HTR-8/SVneo (cell line): ENCODE measurements at places on chromosomes 1 and 21.
A peak's percentile ranks its signal among the peaks of the same experiment; 100 is the strongest.

- DNase-seq: no peak
These were observed 635.5 kb downstream of the PLPP3 start for GRCh38 chr1:55943721-55944435.

DNA sequence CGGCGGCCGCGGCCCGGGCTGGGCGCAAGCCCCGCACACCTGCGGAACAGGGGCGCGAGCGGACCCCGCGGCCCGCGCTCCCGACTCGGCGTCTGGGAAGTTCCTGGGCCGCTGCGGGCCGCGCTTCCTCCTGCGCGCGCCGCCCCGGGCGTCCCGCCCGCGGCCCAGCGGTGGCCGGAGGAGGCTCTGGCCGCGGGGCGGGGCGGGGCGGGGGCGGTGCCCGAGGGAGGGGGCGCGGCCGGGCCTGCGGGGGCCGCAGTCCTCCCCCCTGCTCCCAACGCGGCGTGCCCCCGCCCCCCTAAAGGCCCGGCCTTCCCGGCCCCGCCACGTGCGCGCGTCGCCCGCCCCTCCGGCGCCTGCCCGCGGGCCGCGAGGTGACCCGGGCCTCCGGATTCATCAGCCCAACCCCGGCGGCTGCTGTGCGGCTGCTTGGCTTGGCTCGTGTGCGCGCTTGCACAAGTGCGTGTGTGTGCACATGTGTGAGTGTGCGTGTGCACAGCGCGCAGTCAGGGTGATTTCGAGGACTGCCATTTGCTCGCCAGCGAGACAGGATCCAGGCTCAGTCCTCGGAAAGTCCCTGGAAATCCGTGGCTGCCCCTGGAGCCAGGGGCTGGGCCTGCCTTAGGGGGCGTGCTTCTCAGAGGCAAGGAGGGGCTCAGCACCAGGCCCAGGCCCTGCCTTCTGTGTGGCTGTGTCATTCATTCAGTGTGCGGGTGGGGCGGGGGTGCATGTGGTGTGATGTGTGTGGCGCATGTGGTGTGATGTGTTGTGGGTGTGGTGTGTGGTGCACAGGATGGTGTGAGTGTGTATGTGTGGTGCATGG is at the start of gene C2CD2:
Gene C2CD2, minus strand, starts transcription at position 188 of the 823 bp plus-strand sequence. CDS start 370 bp downstream, outside the sequence.
- DNase-seq: peak; percentile 78

- DNase-seq: no peak
These were observed 56.3 kb upstream of the SYNC start for GRCh38 chr1:32758795-32759430.

GRCh38 chr1:150015651-150016131 is 5.2 kb upstream of the OTUD7B start:
- DNase-seq: no peak

DNA sequence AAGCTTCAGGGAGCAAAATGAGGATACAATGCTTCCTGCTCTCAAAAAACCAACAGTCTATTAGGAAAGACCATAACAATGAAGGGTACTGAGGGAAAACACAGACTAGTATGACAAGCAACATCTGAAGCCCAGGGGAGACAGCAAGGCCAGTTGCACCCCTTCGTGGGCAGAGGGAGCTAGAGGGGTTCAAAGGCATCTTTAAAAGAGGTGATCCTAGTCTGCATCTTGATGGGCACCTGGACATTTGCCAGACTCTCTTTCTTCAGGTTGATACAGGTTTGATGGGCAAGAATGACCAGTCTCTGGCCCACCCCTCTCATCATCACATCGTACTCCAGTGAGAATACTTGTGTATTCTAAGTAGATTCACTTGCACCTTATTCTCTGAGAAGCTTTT is 177.7 kb downstream of the VAV3 start:
- DNase-seq: no peak

- DNase-seq: no peak
These were observed 15.9 kb upstream of the IFNAR1 start for GRCh38 chr21:33308586-33309490.

- peak; percentile 89 for DNase-seq
These were observed 57.6 kb downstream of the LDLRAD2 start for GRCh38 chr1:21869620-21870121.

- DNase-seq: no peak
These were observed 164.9 kb downstream of the RERE start for GRCh38 chr1:8652467-8653046.

DNA sequence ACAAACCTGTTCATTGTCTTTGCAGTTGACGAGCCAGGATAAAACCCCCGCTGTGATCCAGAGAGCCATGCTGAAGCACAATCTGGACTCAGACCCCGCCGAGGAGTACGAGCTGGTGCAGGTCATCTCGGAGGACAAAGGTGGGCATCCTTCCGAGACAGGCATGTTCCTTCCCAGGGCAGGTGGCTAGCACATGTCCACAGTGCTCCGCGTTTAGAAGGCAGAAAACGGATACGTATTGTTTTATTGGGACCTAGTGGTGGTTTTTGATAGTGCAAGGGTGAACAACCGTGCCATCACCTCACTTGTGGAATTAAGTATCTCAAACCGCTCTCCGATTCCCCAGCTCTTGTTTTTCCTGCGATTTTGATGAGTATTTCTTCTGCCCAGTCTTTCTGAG is 115.3 kb downstream of the COLGALT2 start:
- no peak for DNase-seq

DNA sequence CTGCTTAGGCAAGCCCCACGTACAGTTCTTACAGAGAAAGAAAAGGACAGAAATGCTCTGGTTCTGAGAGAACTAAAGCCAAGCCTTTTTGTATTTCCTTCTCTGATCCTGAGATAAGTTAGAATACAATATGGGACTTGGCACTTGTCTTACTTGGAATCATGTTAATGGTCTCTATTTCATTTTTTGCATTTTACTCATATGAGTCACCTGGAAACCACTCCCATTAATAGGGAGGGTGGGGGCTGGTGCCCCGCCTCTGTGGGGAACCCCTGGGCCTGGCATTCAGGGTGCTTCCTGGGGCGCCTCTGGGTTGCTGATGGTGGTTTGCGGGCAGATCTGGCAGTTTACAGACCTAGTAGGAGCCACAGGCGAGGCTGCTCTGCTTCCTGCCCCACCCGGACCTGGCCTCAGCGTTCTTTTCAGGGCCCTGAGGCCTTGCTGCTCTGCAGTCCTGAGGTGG is 26.7 kb downstream of the TSPAN2 start:
- DNase-seq: peak; percentile 62

DNA sequence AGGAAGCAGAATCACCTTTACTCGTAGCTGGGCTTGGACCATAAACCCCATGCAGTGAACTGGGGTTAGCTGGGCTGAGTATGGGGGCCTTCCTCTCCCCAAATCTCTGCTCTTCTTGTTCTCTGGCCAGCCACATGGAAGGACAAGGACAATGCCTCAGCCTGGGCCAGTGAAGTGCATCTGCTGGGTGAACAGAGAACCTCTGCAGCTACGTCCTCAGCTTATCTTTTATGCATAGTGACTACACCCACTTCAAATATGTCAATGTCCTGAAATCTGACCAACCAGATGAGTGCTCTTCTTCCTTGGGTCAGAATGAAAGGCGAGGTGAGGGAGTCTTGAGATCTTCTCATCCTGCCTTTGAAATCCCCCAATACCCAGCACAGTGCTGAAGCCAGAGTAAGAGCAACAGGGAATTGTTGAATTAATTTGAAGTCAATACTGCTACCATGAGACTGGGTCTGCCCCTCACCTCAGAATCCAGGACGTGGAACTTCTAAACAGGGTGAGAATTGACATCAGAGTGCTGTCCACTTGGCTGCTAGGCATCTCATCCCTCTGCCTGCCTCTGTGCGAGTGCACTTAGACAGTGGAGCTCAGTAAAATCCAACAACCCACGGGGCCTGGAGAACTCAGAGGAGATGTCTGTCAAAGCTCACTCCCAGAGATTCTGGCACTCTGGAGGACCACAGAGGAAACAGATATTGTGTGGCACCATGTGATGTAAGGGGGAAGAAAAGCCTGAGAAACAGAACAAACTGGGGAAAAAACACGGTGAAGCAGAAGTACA is 99.0 kb downstream of the IER5 start:
- no peak for DNase-seq

- DNase-seq: no peak
These were observed 236.8 kb downstream of the SMYD3 start for GRCh38 chr1:246270236-246270635.

GRCh38 chr1:34292472-34292871 is 115.8 kb downstream of the C1orf94 start:
- DNase-seq: no peak

GRCh38 chr1:48726557-48727215 is 50.0 kb downstream of the BEND5 start:
- DNase-seq: no peak

DNA sequence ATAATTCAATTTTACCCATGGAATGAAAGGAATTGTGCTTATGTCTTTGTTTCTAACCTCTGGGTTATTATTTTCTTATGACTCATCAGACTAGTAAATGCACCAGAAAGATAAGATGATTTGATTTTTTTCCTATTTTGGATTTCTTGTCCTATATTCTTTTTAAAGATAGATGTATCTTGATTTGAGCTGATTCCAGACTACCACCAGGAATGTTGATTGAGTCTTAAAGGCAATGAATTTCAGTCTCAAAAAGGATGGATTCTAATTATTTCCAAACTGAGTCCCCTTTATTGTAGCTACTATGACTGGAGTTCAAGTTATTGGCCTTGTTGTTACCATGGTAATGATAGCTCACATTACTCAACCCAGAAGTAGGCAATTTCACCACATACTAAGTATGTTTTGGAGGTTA is 95.8 kb upstream of the RGS4 start:
- peak; percentile 47 for DNase-seq

DNA sequence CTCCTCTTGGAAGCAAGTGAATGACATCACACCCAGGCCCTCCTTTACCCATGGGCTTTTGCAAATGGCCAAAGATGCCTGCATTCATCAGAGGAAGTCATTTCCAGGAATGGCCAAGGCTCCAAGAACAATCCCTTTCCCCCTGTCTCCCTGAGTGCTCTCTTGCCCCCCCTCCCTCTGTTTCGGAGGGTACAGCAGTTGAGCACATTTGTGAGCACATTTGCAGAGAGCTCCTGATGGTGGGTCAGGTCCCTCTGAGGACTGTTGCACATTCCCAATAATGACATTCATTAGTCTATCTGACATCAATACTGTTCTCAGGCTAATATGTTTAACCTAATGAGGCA is 113.4 kb downstream of the MATN1 start:
- DNase-seq: no peak

- no peak for DNase-seq
These were observed 280.6 kb downstream of the TTLL7 start for GRCh38 chr1:83718338-83718737.

DNA sequence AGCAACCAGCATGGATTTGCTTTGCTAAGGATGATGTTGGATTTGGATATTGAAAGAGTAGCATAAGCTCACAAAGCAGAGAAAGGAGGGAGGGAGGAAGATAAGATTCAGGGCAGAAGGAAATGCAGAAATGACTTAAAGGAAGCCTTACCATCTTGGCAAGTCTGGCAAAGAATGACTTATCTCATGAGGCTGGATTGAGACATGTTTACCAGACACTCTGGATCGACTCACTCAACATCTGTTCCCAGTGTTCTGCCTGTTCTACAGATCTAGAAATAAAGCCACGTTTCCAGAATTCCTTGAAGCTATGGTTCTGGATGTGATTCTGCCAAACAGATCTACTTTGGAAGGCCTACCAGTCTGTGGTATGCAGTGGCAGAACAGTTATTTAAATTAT is 38.8 kb upstream of the CTBS start:
- no peak for DNase-seq

GRCh38 chr1:65330021-65330420 is 20.7 kb downstream of the DNAJC6 start:
- no peak for DNase-seq

DNA sequence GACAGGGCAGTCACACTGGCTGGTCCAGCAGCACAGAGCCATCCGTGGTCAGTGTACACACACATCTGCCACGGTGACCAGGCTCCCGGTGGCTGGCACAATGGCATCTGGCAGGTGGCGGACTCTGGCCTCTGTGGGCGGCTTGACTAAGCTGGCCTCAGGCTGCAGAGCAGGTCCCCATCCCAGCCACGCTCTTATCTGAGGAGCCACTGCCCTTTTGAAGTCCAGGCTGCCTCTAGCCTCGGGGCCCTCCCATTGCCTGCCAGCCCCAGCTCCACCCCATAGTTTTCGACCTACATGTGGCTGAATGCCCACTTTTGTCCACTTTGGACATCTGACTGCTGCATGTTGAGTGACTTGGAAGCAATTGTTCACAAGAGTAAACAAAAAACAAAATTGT is 29.9 kb upstream of the EDN2 start:
- no peak for DNase-seq

- peak; percentile 45 for DNase-seq
These were observed 223.0 kb downstream of the PLA2G4A start for GRCh38 chr1:187051618-187052232.

- peak; percentile 22 for DNase-seq
These were observed 91.7 kb downstream of the CDC14A start for GRCh38 chr1:100443811-100444571.

DNA sequence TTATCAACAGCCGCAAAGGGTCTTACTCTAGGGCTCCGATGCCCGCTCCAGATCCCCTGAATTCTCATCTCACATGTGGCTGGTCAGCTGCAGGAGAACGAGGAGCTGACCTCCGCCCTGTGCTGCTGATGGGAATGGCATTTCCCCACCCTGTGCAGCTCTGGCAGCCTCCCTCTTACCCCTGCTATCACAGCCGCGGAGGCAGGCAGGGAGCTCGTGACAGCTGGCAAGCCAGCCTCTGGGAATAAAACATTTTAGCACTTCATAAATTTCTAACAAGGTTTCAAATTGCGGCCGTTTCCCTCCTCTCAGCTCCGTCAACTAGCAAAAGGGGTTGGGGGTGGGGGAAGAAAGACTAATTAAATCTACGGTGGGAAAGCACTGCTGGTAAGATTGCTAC is 81.1 kb downstream of the DSCAM start:
- DNase-seq: no peak

DNA sequence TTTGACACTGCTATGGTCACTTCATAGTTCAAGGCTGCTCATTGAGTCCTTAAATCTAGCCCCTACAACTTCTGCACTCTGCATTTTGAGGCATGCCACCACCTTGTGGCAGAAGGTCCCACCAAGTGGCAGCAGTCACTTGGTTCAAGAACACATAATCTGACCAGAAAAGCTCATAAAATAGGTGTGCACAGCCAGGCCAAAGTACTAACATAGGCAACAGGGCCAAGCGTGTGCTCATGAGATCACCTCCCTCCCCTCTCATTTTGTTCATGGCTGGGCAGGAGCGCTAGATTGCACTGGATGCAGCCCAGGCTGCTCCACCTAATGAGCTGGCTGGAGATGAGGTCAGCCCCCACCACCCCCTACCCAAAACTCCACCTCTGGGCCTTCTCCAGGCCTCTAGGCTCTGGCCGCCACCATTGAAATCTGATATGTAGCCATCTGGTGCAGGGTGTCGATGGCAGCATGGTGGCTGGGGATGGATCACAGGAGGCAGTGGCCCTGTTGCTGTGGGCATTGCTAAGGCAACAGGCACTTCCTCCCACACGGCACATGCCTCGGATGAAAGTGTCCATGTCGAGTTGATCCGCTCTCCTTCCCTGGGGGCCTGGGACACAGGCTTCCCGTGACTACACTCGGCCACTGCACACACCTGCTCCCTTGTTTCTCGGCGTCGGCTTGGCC is 193.2 kb downstream of the TRABD2B start:
- DNase-seq: no peak
